ENCODE measurements at places on chromosomes 3 and 15.

DNA sequence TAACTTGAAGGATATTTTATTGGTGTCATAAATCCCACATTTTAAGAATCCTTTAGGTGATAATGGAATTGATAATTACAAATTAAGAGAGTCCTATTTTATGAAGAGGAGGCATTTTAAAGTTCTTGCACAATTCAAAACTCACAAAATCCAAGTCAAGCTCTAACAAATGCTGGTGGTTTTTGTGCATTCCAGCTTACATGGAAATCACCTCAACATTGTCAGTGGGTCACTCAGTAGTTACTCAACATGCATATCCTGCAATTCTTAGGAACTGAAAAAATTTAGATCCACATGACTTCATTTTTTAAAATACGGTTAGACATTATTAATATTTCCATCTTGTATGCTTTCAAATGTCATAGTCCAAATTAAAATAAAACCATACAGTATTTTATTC, 487.2 kb downstream of the CNTN3 start:
- DNase-seq: peak; percentile 36

DNA sequence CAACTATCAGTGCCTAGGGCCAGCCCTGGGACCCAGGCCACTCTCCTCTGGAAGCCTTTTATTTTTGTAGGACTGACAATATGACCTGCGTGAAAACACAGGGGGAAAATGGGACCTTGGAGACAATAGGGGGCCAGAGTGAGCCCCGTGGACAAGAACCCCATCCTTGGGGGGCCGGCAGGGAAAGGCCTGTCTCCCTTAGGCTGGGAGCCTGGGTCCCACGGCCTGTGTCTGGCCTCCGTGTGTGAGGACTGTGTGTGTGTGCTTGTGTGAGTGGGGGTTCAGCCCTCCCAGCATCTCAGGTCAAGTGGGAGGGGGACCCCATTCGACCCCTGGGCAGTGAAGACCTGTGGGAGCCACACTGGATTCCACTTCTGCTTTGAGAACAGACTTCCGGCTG, 53.3 kb downstream of the EXOG start:
- no peak for DNase-seq

GRCh38 chr15:27784107-27784506, 315.0 kb downstream of the OCA2 start:
- no peak for DNase-seq

DNA sequence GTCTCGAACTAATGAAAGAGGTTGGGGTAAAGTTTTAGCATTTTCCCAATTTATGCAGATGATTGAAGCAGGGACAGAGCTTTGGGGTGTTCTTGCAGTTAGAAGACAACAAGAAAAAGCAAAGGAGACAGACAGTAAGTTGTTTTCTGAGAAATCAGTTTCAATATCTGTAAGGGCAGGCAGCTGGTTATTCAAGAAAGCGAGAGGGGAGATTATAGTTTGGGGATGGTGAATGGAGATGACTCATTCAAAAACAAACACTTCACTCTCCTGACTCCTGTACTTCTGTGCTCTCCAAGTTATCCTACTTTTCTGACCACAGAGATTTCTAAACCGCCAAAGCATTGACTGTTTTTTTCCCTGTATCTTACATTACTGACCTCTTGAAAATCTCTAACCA, 352.0 kb downstream of the GAP43 start:
- DNase-seq: peak; percentile 71

- DNase-seq: no peak
Measured at GRCh38 chr3:124249038-124249437, 257.1 kb upstream of the ROPN1 start.

GRCh38 chr15:60183366-60183765, 179.3 kb downstream of the FOXB1 start:
- DNase-seq: no peak

- peak; percentile 90 for DNase-seq
Measured at GRCh38 chr15:64443747-64444621, 16.4 kb upstream of the ZNF609 start.

- no peak for DNase-seq
Measured at GRCh38 chr3:150144191-150144708, 173.6 kb upstream of the PFN2 start.

DNA sequence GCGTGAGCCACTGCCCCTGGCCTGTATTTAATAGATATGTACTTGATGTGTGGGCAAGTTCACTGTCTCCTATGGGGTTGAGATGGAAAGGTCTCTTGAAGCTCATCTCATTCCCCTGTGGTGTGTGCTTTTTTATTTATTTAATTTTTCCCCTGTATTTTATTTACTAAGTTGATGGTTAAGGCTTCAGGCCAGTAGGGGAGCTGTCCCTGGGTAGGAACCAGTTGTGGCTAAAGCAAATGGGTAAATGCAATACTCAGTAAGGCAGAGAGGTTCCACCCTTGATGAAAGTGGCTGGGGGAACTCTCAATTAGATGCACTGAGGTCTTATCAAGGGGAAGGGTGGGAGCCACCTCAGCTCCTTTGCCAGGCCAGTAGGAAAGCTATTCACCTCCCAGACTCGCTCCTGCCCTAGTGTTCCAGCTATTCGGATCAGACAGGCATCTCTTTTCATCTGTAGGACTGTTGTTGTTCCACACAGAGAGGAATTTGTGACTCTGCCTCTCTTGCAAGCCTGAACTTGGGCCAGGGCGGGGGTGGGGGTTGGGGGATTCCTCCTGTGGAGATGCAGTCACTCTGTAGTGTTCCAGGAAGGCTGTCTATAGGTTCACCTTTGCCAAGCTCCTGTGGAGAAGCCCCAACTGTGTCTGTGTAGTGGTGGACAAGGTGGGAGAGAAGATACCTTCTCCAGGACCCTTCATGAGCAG, 26.1 kb downstream of the PCCB start:
- DNase-seq: no peak

DNA sequence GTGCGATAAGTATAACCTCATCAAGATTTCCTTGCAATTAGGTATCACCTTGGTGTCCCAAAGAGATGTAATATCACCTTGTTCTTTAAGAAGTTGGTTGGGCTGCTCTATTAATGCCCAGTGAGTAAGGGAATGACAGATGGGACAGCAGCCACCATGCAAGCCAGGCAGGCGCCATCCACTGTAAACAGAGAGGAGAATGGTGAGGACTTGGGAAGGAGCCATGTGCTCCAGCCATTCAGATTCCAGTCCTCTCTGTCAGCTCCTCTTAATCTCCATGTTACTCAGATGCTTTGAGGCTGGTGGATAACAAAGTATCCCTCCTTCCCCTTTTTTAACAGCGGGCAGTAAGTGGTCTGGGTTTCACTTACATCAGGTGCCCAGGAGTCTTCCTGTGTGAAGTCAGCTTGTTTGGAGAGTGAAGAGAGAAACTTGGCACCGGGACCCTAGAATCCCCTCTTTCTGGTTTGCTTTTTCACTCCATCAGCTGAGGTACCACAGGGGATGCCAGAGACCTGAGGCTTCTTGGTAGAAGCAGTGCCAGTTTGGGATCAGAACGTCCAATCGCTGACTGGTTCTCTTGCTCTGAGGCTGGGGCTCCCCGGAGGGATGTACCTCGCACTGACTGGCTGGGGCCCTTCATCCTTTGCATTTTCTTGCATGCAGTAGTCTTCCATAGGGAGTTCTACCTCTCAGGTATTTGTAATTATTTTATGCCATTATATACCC, 29.5 kb downstream of the SLCO3A1 start:
- DNase-seq: no peak

GRCh38 chr3:12467746-12468145, 16.5 kb upstream of the TSEN2 start:
- DNase-seq: no peak

DNA sequence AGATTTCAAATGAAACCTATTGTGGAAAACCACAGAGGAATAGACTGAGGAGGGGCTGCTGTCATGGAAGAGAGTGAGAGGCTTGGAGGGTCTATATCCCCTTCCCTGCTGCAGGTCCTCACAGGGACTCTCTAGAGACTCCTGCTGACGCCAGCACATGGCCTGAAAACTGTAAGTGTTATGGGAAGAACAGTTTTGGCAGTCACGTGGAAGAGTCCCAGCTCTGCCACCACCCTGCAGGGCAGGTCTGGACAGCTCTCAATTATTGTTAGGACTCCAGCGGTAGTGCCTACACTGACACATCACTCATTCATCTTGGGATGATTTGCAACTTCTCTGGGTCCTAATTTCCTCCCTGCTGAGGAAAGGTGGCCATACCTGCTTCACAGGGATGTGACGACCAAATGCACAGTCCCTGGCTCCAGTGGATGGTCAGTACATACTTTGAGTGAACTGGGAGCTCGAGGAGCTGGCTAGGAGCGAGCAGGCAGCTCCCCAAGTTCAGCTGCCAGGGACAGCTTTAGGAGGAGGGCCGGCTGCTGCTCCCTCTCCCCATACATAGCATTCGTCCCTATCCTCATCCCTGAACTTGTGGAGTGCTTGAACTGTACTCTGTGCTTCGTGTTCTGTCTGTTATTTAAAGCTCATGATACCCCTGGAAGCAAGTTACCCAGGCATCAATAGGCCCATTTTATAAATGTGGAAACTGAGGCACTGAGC, 49.2 kb downstream of the CTXND1 start:
- no peak for DNase-seq

- peak; percentile 73 for DNase-seq
Measured at GRCh38 chr15:80105595-80105994, 46.1 kb downstream of the ZFAND6 start.

DNA sequence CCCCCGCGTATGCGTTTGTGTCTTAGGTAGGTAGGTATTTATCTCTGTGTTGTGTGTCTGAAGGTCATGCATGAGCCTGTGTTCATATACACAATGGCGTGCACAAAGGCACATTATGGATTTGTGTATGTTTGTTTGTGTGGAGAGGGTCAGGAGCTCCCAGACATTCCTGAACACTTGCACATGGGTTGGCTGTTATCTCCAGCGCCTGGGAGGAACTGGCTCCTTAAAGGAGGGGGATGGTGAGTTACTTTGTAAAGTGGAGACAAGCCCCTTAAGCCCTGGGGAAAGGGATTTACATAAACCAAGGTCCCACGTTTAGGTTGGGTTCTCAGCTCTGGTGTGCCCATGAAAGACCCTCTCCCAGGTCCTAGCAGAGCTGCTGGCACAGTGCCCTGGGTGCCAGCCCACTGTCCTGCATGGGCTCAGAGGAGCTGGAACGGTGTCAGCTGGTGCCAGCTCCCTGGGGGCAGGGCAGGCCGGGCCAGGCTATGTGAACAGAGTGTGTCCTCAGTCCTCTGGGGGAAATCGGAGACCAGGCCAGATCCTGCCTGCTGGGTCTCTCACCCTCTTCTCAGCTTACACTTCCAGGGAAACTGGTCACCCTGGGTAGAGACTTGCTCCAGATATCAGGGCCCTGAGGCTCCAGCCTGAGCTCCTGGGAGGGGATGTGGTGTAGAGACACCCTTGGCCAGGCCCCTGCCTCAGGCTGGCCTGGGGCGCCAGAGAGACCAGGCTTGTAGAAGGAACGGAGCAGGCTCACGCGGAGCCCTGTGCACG, 25.1 kb downstream of the SNX33 start:
- DNase-seq: peak; percentile 88

DNA sequence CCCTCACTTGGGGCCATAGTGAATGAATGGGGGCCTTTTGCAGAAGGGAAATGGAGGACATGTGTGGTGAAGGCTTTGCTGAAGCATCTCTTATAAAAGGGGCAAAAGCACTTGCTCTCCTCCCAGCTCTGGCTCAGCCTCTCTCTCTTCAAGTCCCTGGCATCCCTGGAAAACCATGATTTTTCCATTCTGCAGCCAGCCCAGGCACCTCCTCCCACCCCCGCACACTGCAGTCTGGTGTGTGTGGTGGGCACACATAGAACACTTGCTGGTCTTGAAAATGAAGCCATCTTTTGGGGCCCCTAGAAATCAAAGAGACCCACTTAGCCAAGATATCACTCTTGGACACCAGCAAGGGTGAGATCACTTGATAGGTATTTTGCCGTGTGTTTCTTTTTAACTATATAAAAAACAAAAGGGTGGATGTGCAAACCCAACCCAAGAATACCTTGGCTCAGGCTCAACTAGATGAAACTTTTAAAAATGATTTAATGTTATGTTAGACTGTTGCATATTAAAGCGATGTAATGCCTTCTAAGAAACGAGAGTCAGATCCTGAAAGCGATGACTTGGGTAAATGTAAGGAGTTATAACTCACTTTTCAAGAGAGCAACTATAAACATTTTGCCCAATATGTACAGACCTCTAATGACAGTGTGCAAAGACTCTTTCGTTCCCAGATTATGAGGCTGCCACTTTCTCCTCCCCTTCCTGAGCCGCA, 16.4 kb upstream of the ALDH1A3 start:
- DNase-seq: peak; percentile 67

DNA sequence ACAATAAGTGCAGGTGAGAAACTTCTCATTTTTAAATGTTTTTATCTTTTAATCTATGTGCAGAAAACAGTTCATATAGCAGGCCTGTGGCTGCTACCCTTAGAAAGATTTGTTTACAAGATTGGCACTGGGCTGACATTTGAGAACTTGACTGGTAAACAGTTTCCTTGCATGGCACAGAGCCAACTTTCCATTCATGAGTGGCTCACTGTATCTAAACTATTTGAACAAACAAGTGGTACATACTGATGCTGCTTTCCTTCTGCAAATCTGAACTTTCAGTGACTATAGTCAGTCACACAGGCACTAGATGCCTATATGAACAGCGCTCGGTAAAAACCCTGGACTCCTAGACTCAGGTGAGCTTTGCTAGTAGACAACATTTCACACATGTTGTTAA, 6.3 kb upstream of the GTPBP8 start:
- DNase-seq: no peak

DNA sequence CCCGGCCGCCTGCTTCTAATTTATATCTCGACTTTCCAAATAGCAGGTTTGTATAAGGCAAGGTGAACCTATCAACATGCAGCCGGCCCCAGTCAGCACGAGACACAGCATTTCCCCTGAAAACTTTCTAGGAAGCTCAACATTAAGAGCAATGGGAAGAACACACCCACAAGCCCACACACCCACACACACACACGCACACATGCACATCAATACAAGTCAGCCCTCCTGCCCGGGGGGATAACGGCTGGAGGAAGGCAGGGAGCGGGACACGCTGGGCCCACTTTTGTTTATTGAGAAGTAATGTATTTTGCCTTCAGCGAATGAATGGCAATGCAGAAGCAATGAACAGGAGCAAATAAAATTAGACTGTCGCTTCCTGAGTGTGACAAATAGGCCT, 83.5 kb downstream of the PCSK6 start:
- DNase-seq: no peak

DNA sequence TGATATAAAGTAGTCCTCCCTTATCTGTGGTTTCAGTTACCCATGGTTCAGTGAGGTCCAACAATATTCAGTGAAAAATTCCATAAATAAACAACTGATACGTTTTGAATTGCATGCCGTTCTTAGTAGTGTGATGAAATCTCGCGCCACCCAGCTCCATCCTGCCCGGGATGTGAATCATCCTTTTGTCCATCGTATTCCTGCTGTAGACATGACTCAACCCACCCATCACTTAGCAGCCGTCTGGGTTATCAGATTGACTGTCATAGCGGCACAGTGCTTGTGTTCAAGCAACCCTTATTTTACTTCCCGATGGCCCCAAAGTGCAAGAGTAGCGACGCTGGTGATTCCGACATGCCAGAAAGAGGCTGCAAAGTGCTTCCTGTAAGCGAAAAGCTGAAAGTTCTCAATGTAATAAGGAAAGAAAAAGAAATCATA, 48.0 kb upstream of the MEX3B start:
- peak; percentile 84 for DNase-seq

- DNase-seq: no peak
Measured at GRCh38 chr3:188442430-188442829, 288.5 kb downstream of the LPP start.

GRCh38 chr3:148964809-148965208, 26.5 kb upstream of the GYG1 start:
- DNase-seq: no peak

- DNase-seq: no peak
Measured at GRCh38 chr15:76994971-76995945, at the start of gene PSTPIP1. TSS of gene PSTPIP1 (plus strand) at chr15:76995126. CDS start at chr15:76995574, 448 bp downstream.

- no peak for DNase-seq
Measured at GRCh38 chr3:126118591-126118990, 34.7 kb upstream of the SLC41A3 start.

GRCh38 chr15:70956201-70956995, 63.8 kb downstream of the LRRC49 start:
- peak; percentile 61 for DNase-seq
